Stimulated activated CD8-positive, alpha-beta memory T cell treated with anti-CD3 and anti-CD28 coated beads, Interleukin-4, amount 100 ng/mL, for 48 hours (primary cell): ENCODE measurements at places on chromosomes 3 and 15.
A peak's percentile ranks its signal among the peaks of the same experiment; 100 is the strongest.

DNA sequence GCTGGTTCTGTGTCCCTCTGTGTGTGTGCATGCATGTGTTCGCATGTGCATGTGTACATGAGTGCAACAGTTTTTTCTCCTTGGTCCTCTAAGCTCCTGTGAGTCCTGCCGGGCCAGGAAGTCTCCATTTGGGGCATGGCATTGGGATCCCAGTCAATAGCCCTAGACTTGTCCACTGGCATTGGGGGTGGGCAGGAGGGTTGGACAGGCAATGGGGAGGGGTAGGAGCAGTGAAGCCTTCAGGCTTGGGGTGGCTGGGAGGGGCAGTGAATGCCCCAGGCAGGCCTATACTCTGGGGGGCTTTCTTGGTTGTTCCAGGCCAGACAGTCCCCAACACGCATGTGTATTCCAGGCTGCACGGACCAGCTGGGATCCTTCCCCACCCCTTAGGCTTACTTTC is 15.6 kb upstream of the C15orf39 start:
- no peak for DNase-seq

GRCh38 chr3:126026761-126027160 is 57.2 kb downstream of the SLC41A3 start:
- DNase-seq, result peak; percentile 5

DNA sequence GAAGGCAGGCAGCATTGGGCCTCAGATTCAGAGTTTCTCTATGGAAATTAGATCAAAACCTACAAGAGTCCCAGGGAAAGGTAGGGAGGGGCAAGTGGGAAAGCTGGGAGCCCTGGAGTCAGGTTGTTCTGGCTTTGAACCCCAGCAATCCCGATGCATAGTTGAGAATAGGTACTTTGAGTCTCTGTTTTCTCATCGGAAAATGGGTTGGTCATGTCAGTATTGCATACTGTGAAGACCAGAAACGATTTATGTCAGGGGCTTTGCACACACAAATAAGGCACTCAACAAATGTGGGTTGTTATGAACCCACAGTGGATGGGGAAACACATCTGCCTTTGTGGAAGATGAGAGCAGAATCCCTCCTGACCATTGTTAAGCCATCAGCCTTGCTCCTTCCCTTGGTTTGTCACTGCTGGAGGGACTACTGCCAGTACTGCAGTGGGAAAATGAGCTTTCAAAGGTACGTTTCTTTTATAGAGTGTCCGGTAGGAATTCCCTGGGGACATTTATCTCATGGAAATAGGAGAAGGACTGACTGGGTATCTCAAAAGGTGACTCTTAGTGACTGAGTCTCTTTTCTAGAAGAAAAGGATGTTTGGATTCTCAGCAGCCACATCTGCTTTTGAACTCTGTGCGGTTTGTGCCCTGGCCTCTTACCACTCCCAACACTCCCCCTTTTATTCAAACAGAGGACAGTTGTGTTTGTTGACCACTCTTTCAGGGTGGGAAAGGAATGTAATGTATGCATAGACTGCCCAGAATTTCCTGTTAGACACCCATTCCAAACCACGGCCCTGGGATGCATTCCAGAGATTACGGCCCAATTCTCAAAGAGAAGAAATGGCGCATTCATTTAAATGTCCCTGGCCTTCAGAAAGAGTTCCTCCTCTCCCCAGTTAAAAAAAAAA is 54.6 kb upstream of the VILL start:
- DNase-seq, result no peak

DNA sequence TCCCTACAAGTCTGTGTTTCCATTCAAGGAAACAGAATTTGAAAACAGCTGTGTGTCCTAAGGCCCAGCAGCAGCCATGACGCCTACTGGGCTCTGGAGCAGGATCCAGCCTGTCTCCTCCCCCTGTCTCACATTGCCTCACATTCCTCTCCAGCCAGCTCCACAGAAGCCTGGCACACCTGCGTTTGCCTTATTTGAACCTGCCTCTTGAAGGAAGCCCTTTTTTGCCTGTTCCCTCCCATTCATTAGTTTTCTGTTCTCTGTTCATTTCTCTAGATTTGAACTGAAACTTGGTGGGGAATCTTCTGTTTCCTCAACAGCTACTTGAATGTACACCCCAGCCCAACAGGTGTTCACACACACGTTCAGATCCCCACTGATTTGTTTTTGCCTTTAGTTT is 890.5 kb downstream of the TUSC7 start:
- no peak for DNase-seq

GRCh38 chr15:85097725-85098124 is 116.1 kb downstream of the PDE8A start:
- DNase-seq, result no peak

- no peak for DNase-seq
Measured at GRCh38 chr15:66706840-66707239, 4.8 kb downstream of the SMAD6 start.

- no peak for DNase-seq
Measured at GRCh38 chr3:174495928-174496327, 363.2 kb upstream of the NAALADL2 start.

DNA sequence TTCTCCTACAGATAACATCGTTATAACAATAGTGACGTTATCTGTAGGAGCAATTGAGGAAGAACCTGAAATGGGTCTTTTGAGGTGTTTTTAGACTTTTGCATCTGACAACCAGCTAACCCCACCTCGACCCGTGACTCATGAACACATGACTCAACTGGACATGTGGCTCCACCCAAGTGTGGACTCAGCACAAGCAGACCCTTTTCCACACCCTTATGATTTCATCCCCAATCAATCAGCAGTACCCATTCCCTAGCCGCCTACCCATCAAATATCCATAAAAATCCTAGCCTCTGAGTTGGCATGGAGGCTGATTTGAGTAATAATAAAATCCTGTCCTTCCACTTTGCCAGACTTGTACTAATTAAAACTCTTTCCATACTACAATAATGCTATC is 255.4 kb downstream of the ARPP21 start:
- no peak for DNase-seq
